CD4-positive, alpha-beta T cell treated with Interferon alpha-2 for 1 hour (primary cell): ENCODE measurements at places on chromosomes 7 and 10.

DNA sequence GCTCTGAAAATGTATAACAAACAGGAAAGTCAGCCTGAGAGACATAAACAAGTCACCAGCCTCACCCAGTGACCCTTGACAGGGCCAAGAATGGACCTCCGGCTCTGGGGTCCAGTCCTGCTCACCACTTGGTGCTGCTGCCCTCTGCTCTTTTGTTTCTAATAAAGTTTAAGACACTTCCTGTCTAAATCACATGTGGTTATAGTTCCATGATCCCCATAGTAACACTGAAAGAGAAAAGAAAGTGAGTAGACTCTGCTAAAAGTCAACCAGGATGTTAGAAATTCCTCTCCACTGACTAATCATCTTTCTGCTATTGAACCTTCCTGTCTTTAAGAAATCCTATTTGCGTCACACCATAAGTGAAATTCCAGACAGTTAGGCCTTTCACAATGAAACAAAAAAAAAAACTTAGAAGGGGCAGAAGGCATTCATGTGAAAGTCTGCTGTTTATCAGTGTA, 179.2 kb upstream of the BET1 start:
- DNase-seq = no peak

GRCh38 chr7:12322284-12322902, 81.3 kb downstream of the VWDE start:
- DNase-seq = no peak

- DNase-seq = no peak
Measured at GRCh38 chr10:107689323-107689722, 524.8 kb upstream of the SORCS1 start.

DNA sequence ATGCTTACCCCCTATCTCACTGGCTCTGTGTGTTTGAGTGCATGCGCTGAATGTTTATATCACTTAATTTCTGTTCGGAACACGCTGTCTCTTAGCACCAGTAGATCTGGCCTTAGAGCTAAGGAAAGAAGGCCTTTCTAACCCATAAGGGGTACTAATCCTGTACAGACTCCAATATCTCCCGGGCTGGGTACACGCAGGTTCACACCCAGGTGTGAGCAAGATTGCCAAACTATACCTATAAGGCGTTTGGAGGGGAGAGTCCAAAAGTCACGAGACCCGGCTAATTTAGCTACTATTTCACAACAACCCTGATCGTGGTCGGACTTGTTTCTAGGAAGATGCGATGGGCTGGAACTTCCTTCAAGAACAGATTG, 727 bp upstream of the PDSS1 start:
- DNase-seq = no peak

GRCh38 chr7:142788303-142789289, 17.8 kb downstream of the PRSS2 start:
- DNase-seq = no peak

DNA sequence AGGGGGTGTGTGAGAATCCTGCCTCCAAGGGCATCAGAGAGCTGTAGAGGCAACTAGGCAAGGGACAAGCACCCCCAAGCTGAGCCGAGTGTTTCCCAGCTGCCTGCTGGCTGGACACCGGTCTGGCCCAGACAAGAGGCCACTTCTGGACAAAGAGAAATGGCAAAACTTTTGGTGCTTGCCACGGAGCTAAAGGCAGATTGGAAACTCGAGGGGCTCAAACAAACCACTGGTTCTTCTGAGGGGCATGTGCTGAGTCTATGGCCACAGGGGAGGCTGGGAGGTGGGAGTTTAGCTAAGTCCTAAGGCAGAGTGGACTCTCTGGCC, 66.5 kb upstream of the INPP5A start:
- DNase-seq = no peak

GRCh38 chr7:106944035-106944665, 79.1 kb downstream of the PIK3CG start:
- no peak for DNase-seq
